ENCODE measurements at places on chromosomes 5 and 9.

GRCh38 chr9:126376311-126377175 lies 49.9 kb downstream of the MVB12B start:
- no peak for DNase-seq

DNA sequence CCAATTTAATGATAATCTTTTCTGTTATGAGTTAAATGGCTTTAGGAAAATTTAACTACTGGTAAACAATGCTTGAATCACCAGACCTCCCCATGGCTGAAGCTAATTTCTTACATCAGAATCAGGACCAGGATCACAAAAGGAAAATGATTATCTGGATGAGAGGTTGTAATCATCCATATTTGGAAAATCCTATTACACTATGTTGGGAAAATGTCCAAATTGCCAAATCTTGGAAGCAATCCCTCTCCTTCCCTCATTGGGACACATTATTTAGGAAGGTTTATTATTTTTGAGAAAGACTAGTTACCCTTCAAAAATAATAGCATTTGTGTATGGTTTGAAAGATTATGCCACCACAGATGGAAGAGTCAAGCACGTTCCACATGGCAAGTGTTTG lies 130.7 kb upstream of the MINAR2 start:
- no peak for DNase-seq

- DNase-seq = no peak
Measured at GRCh38 chr5:124590686-124591085, 155.8 kb downstream of the ZNF608 start.

DNA sequence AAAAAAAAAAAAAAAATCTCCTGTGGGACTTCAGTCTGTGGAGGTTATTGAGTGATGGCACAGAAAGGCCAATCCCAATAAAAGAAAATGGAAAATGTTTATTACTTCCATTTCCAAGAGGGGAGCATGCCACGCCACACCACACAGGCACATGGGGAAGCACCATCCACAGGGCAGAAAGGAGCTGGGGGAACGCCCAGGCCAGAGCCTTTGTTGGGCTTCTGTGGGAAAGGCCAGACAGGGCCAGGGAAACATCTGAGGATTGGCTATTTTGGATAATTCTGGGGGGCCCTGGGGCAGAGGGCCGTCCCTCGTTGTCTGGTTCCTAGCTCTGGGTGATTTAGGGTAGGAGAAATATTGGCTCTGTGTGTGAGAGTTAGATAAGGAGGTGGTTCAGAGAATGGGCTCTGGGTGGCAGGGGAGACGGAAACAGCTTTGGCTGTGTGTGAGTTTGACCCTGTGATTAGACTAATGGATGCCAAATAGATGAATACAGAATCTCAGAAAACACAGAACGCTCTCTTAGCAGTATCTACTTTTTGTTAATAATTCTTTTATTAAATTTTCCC lies 49.0 kb upstream of the ABL1 start:
- no peak for DNase-seq

DNA sequence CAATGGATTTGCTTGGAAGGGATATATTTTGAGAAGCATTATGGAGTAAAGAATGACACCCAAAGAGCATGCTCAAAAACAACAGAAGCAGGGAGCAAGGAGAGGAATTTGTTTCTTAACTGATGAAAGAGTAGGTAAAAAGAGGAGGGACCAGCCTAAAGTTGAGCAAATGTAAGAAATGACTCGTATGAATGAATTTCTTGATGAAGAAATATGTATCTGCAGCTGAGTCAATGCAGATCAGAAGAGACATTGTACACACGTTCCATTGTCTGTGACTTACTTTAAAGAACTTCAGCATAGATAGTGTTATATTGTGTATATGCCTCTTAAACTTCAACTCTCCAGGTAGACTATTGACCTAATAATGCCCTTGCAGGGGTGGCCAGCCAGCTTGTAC lies 112.7 kb upstream of the NREP start:
- no peak for DNase-seq

- DNase-seq = no peak
Measured at GRCh38 chr5:7586480-7586879, 190.5 kb downstream of the ADCY2 start.
